ENCODE measurements at places on chromosomes 11 and 22. TPM values are rescaled to one million over a fixed set of nuclear protein-coding genes. Genes with fewer than 3 reads are reported as not detected.

Gene RAC2
- total RNA-seq, result 246 TPM

Gene SLC25A45
- 1.9 TPM for total RNA-seq

Gene NEU3
- total RNA-seq, result 16.6 TPM

Gene SHANK3
- 0.58 TPM for total RNA-seq

Gene CCDC85B
- total RNA-seq, result 135 TPM

Gene TYR
- total RNA-seq, result not detected

Gene RIMBP3C
- 0.35 TPM for total RNA-seq

Gene TMEM191C
- 1.1 TPM for total RNA-seq

Gene UNC93B1
- total RNA-seq, result 16.2 TPM

Gene XNDC1N
- total RNA-seq, result 4.8 TPM

Gene NRIP3
- 52.6 TPM for total RNA-seq

Gene OR8G1
- total RNA-seq, result not detected

Gene BRSK2
- 0.84 TPM for total RNA-seq

Gene PHF21B
- 3.9 TPM for total RNA-seq

Gene FAM83F
- 0.03 TPM for total RNA-seq

Gene BIRC3
- total RNA-seq, result 0.27 TPM

Gene BCO2
- total RNA-seq, result 0.19 TPM

Gene MICAL2
- 314 TPM for total RNA-seq

Gene NRXN2
- not detected for total RNA-seq

Gene CASP4
- 60.6 TPM for total RNA-seq

Gene TRIM6
- total RNA-seq, result 3.6 TPM

Gene TMEM225
- not detected for total RNA-seq

Gene KIRREL3
- total RNA-seq, result 2.2 TPM

Gene RASGRP2
- not detected for total RNA-seq

Gene GAL3ST1
- not detected for total RNA-seq

Gene ZNF143
- 31.6 TPM for total RNA-seq

Gene P2RY2
- total RNA-seq, result not detected

Gene CAT
- total RNA-seq, result 29.8 TPM

Gene BTG4
- not detected for total RNA-seq

Gene UBASH3B
- total RNA-seq, result 99.8 TPM

Gene OR51E2
- total RNA-seq, result not detected

Gene LINC01488
- total RNA-seq, result not detected
